Ovary (tissue), 10 donors: ENCODE measurements at places on chromosomes 5 and 9.

- no peaks in the 10 kb centered on the region for H3K4me1 ChIP-seq
- no peak overlapping the region for H3K27ac ChIP-seq
- peak overlapping the region; percentile 22 for H3K4me3 ChIP-seq
These were observed 21.6 kb downstream of the BHMT start for GRCh38 chr5:79133121-79133656.

DNA sequence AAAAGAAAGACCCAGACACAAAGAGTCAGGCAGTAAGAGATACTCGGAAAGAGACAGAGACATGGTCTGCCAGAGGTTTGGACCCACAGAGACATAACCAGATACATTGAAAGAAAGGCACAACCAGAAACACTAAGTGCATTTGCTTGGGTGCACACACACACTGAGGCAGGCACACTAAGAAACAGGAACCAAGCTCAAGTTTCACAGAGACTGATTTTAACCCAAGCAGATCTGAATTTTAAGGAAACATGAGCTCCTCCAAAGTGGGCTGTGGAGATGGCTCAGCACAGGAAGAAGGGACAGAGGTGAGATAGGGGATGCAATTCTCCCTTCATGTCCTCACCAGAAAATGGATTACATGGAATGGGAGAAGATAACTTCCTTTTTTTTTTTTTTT, 9.5 kb downstream of the AQP3 start:
- no peak for DNase-seq
- H3K27ac ChIP-seq = no peak overlapping the region
- no peak overlapping the region for H3K4me3 ChIP-seq

- peak overlapping the region; percentile 100 for H3K27ac ChIP-seq
- H3K4me1 ChIP-seq = no peaks in the 10 kb centered on the region
- H3K4me3 ChIP-seq = peak overlapping the region; percentile 62
- H3K36me3 ChIP-seq = no peaks in the 10 kb centered on the region
- no peaks in the 10 kb centered on the region for H3K27me3 ChIP-seq
These were observed 576 bp downstream of the CHD1 start for GRCh38 chr5:98927989-98928872.

DNA sequence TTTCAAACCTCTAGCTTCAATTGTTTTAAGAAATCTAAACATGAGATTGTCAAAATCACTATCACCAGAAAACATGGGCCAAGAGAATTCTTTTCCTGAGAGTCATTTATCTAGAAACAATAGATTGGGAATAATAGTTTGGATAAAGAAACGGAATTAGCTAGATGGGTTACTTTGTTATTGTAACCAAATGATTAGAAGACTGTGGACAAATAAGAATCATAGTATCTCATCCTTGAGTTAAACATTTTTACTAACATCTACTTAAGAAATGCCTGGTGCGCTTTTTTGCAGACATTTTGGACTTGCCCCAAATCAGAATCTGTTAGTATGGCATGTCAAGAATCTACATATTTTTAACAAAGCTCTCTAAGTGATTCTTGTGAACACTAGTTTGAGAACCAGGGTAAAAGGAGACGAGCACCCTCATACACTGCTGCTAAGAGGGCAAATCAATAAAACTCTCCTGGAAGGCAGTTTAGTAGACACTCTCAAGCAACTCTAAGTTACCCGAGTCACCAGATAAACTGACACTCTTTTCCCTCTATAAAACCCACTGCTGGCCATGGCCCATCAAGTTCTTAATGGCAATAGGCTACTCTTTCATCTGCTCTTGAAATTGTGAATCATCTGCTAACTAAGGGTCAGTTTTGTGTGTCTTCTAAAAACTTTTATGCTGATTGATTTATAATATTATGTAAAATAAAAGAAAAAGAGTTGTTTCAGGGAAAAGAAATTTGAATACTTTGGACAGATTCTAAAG, 39.1 kb downstream of the TPD52L3 start:
- no peaks in the 10 kb centered on the region for H3K36me3 ChIP-seq
- DNase-seq = no peak
- H3K4me3 ChIP-seq = no peak overlapping the region
- no peaks in the 10 kb centered on the region for H3K27me3 ChIP-seq
- no peaks in the 10 kb centered on the region for H3K4me1 ChIP-seq
- no peak overlapping the region for H3K27ac ChIP-seq

GRCh38 chr5:170917113-170917512, 55.3 kb downstream of the RANBP17 start:
- DNase-seq = no peak
- H3K36me3 ChIP-seq = no peaks in the 10 kb centered on the region
- H3K4me1 ChIP-seq = no peaks in the 10 kb centered on the region
- H3K27ac ChIP-seq = no peak overlapping the region

DNA sequence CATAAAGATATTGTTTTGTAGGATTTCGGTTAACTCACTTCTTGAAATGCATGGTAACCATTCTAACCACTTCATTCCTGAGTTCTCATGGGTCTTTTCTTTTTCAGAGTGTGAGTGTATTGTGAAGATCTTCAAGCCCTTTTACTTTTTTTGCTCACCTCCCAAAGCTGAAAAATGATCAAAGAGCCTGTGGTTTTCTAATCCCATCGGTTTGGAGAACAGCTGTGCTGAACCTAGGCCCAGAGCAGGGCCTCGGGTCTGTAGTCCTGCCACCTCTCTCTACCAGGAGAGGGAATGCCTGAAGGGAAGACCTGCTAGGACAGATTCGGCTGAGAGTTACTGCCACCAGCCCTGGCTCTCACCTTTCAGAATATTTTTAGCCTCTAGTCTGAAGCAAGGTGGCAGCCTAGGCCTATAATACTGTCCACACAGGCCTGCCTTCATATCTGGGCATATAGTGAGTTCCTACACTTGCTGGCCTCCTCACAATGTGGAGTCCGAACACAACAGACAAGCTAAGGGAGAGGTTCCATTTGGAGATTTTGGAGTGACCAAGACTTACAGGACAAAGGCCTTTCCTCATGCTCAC, 13.8 kb downstream of the RGMB start:
- H3K27ac ChIP-seq = no peak overlapping the region
- no peak for DNase-seq
- H3K36me3 ChIP-seq = no peaks in the 10 kb centered on the region
- H3K27me3 ChIP-seq = no peaks in the 10 kb centered on the region
- H3K4me1 ChIP-seq = peaks cover 22% of the 10 kb centered on the region

DNA sequence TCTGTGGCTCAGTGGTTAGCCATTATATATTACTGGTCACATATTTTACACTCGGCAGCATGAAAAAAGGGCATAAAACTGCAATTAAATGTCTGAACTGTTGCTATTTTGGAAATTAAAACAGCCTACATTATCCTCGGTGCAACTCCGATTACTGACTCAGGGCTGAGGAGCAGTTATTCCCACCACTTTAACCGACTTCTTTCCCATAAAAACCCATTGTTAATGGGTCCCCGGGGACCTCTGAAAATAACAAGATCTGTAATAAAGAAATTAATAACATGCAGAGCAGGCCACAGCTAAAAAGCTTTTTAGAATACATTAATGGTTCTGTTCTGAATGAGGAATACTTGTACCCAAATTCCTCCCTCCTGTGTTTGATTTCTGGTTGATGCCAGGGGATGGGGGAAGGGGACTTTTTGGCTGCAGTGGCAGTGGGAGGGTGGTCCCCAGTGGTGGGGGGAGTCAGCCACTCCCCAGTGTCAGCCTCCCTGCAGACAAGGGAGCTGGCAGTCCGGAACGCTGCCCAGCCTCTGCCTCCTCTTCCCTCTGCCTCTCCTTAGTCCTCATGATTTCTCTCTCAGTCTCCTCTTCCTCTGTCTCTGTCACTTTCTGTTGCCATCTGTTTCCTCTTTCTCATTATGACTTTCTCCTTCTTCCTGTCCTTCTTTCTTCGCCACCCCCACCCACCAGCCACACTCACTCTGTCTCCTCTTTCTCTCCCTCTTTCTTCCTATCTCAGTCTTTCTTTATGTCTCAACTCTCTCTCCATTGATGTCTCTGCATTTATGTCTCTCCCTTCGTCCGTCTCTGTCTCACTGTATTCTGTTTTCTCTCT, 59.0 kb upstream of the ZBTB43 start:
- no peak for DNase-seq
- H3K4me3 ChIP-seq = no peak overlapping the region
- H3K4me1 ChIP-seq = no peaks in the 10 kb centered on the region
- H3K27me3 ChIP-seq = no peaks in the 10 kb centered on the region
- H3K27ac ChIP-seq = no peak overlapping the region

GRCh38 chr5:432928-433791, 9.8 kb upstream of the EXOC3 start:
- no peak for DNase-seq
- H3K27ac ChIP-seq = no peak overlapping the region
- no peaks in the 10 kb centered on the region for H3K27me3 ChIP-seq
- H3K36me3 ChIP-seq = no peaks in the 10 kb centered on the region
- H3K4me3 ChIP-seq = no peak overlapping the region
